ENCODE measurements at places on chromosomes 2 and 18.

- no peak for DNase-seq
These were observed 432.8 kb upstream of the LRRTM4 start for GRCh38 chr2:77954931-77955330.

DNA sequence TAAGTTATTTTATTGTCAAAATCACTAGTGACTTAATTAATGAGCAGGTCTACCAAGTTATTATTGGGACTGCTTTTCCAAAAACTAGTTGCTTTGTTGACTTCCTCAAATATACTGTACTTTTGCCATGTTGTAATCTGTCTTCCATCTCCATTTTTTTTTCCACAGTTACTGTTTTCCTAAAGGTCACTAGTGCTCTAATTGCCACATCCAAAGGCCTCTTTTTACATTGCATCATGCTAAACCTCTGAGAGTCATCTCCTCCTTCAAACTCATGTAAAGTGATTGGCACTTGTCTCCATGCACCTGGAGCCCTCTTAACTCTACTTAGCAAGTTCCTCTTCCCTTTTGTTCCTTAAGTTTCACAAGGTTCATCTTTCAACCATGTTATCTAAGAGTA is 11.8 kb downstream of the PMAIP1 start:
- no peak for DNase-seq

DNA sequence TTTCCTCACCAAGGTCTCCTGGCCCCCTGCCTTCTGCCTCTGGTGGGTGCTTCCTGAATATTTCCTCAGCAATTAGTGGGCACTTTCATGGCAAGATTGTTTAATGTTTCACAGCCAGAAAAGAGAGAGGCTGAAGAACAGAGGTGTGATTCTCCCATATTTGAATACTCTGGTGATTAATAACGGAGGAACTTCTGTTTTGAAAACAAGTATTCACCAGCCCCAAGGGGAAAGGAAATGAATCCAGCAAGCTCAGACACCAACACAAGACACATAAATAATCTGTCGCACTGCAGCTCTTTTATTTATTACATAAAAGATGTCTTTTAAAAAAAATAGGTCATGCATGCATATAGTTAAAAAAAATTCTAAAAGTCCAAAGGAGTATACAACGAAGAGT is 57.7 kb downstream of the MRPL35 start:
- no peak for DNase-seq

DNA sequence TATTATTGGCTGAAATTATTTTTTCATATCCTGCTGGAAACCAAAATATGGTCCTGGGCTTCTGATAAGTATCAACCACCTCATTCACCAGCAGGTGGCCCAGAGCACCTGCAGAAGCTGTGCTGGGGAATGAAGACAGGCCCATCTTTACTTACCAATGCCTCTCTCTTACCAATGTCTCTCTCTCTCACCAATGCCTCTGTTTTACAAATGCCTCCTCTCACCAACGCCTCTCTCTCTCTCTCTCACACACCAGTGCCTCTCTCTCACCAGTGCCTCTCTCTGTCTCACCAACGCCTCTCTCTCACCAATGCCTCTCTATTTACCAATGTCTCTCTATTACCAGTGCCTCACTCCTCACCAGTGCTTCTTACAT is 2.3 kb upstream of the MAL start:
- DNase-seq: no peak

- peak; percentile 67 for DNase-seq
These were observed 162.1 kb downstream of the LDLRAD4 start for GRCh38 chr18:13380691-13381070.

DNA sequence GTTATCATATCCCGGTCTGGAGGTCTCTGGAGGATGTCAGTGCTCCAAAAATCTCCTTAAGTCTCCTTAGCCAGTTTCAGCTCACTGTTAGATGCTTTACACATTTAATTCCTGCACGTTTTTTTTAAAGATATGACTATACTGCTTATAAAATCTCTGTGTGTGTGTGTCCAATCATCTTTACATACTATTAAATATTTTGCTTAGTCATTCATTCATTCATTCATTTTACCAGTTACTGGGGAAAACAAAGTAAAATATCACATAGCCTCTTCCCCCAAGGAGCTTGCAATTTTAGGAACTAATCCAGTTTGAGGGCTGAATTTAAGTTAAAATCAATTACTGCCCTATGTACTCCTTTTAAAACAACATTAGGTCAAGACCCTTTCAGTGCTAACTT is 293.2 kb upstream of the LYPD1 start:
- no peak for DNase-seq

DNA sequence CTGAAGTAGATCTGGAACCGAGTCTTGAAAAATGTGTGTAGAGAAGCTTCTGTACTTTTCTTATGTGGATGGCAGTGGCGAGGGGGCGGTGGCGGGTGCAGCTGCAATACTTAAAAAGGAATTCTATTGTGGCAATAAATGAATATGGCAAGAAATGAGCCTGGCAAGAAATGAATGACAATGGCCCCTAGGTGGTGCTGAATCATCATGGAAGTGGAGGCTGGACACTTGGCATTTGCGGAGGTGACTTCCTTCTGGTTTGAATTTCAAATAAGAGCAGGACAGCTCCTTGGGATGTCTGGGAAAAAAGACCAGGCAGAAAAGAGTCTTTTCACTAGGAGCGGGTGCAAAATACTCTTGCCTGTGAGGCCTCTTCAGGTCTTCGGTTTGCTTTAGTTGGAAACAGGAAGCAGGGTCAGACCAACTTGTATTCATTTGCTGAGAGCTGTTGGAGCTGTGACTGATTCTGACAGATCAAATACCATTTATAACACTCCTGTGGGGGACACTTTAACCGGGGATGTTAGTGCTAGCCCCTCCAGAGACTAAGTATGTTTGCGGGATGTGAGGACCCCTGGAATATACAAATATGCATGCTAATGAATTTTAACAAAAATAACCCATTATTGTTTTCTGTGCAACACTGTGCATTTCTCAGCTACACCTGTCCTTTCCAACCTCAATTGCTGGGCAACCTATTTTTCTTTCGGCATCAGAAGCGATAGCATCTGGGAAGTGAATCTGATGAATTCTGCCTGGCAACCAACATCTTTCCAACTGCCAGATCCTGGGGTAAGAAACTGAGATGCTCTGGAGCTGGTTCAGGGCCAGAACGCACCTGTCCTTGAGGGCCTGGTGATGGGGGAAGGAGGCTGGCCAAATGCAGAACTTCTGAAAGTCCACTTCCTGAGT is 35.4 kb downstream of the FASTKD2 start:
- DNase-seq: peak; percentile 81

DNA sequence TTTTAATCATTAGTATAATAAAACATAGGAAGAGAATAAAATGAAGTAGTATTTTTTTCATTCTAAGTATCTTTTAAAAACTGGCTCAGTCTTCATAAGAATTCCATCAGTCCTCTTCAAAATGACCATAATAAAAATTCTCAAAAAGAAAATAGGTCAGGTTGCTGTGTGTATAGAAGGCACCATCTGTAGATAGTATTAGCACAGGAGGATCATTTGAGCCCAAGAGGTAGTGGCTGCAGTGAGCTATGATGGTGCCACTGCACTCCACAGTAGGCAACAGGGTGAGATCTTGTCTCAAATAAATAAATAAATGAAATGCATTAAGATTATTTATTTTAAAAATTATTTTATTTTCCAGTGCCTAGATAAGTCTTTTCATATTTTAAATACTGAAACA is 475.8 kb downstream of the ZNF804A start:
- DNase-seq: no peak

GRCh38 chr2:134247679-134248078 is 6.2 kb upstream of the MGAT5 start:
- no peak for DNase-seq

DNA sequence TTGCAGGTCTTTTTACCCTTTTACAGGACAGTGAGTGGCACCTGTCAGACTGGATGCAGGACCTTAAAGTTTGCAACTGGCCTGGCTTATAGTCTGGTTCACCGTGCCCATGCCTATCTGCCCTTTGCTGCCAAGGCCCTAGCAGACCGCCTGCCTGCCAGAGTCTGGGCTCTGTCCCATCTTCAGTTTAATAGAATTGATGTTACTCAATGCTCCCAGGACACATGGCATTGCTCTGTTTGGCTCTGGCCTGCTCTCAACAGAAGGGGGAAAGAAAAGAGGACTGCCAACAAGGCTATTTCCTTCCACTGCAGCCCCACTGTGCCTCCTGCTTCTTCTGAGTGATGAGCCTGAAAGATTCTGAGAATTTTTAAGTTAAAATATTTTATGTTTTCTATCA is 25.6 kb upstream of the TMEM178A start:
- no peak for DNase-seq

GRCh38 chr2:58369594-58369993 is 128.5 kb upstream of the FANCL start:
- DNase-seq: no peak

DNA sequence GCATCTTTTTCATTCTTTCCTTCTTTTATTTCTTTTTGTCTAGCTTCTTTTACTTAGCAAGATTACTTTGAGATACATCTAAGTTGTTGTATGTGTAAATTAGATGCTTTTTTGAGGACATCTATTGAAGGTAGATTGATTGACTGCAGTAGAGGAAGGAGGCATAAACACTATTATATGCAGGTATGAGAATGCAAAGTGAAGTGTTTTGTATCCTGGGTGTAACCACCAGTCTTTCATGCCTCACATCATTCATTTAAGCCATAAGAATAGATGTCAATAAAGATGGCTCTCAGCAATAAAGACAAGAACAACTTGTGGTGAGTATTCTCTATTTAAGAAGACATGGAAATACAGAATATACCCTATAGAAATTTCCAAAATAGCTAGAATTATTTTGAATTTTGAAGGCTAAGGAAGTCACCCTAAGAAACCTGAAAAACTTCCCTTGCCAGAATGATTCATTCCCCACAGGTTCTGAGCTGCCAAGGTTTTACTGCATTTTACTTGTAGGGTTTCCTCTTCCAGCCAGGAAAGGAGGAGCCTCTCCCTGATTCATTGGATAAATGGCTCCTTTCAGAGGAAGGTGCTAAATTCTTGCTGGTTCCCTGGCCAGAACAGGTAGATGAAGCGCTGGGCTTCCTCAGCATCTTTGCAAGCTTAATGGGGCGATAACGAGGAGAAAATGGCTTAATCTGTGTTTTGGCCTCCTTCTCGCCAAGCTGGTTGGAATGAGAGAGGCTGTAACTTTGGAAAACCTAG is 279.8 kb upstream of the SLC14A2 start:
- peak; percentile 50 for DNase-seq

- no peak for DNase-seq
These were observed 69.0 kb downstream of the RBM43 start for GRCh38 chr2:151192681-151193080.

DNA sequence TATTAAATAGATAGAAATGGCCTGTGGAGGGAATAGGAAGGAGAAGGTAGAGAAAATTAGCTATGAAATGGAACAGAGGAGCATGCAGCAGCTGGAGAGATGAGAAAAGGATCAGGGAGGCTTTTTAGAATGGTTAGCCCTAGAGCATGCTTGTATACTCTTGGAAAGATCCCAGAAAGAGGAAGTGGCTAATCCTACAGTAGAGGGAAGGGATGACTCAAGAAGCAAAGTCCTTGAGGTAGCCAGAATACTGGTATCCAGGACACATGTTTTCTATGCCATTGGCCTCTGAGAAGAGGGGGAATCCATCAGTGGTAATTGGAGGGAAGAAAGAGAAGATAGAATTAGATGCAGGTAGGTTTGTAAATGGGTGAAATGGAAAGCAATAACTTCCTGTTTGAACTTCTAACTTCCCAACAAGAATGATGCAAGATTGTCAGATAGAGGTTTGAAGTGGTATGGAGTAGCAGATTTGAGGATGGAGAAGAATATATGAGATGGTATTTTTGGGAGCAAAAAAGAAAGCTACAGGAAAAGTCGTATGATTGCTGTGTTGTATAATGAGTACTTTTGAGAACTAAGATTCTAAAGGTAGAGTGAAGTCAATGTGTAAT is 17.1 kb upstream of the OSBPL6 start:
- peak; percentile 62 for DNase-seq

Data from astrocyte of the spinal cord (primary cell).